Cardiac muscle cell (in vitro differentiated cells and primary cell): ENCODE measurements at places on chromosomes 2 and 18.
A peak's percentile ranks its signal among the peaks of the same experiment; 100 is the strongest.

DNA sequence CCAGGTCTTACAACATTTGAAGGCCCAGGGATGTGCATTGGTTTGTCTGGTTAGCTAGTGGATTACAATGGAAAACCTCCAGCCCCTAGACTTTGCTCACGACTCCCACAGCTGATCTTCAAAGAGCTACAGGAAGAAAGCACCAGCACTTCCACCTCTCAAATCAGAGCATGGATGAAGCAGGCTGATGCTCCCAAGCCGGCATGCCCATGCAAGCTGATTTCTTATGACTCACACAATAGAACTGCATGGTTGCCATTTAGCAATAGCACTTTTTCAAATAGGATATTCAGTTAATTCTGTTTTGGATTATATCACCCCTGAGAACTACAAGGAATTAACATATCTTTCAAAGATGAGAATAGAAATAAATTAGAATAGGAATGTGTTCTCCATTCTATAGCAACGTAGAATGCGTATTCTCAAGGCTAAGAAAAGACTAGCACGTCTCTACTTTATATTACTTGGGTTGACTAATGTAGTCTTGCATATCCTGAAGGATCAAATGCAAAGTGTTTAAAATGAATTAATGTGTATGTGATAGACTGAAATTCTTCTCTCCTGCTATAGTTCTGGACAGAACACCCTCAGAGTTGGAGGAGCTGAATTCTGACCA is 292.4 kb downstream of the TRIB2 start:
- DNase-seq = no peak

DNA sequence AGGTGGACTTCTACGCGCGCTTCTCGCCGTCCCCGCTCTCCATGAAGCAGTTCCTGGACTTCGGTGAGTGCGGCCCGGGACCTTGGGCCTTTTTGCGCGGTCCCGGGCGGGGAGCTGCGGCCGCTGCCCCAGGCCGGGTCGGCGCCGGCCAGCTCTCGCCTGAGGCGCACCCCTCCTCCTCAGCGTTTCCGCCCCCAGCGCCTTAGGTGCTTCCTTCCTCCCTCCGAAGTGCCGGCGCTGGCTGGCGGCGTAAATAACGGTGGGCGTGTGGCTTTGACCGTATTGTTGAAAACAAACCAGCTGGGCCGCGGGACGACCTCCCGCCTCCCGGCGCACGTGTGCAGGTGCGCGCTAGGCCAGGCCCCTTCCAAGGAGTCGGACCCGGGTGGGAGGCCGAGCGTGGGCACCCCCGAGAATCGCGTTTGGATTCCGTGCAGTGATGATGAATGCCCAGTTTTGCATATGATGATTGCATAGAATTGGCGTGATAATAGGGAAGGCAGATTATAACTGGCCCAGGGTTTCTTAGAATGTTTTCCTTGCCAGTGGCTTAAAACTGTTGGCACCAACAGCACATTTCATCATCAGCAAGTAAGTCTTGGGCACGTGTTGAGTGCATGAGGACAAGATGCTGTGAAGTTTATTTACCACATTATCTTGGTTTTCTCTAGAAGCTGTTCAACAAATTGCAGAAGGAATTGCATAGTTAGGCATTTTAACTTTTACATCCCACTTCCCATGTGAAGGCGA is 569 bp downstream of the PDK1 start:
- peak; percentile 66 for DNase-seq

- DNase-seq = no peak
Observed at GRCh38 chr2:127618551-127619202, 27.3 kb upstream of the GPR17 start.

DNA sequence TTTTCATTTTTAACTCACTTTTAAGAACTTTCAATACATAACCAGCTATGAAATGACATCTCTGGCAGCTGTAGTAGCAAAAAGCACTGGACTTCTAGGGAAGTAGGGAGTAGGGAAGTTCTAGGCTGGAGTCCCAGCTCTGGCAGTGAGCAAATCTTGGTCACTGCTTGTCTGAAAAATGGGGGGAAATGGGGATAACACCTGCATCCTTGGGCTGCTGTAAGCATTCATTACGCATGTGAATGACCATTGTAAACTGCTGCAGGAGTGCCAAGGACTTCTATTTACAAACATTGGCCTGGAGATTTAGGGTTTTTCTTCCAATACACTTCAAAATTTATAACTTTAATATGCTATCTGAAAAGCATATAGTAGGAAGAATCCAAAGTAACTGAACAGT is 972 bp upstream of the MPP4 start:
- no peak for DNase-seq

- no peak for DNase-seq
Observed at GRCh38 chr2:650343-651310, 26.6 kb downstream of the TMEM18 start.

GRCh38 chr2:187117483-187117882 is 268.5 kb upstream of the ZSWIM2 start:
- DNase-seq = no peak

DNA sequence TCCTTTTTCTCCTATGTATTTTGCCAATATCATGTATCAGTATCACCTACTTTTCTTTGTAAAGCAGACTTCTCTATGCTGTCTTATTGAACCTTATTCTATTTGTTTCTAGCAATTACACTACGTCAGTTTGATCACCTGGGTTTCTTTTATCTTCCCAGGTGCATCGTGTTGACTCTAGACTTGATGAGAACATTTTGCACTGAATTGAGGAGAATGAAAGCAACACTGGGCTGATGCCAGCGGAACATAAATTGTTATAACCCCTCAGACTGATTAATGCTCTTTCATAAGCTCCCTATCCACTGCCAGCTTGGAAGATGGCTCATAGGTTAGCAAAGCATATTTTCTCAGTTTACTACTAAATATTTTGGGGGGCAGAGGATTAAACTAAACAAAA is 140.6 kb downstream of the EPHA4 start:
- DNase-seq = no peak

- no peak for DNase-seq
Observed at GRCh38 chr18:41449612-41450011, 505.4 kb upstream of the PIK3C3 start.

- peak; percentile 62 for DNase-seq
Observed at GRCh38 chr2:106990297-106990696, 104.3 kb upstream of the ST6GAL2 start.

DNA sequence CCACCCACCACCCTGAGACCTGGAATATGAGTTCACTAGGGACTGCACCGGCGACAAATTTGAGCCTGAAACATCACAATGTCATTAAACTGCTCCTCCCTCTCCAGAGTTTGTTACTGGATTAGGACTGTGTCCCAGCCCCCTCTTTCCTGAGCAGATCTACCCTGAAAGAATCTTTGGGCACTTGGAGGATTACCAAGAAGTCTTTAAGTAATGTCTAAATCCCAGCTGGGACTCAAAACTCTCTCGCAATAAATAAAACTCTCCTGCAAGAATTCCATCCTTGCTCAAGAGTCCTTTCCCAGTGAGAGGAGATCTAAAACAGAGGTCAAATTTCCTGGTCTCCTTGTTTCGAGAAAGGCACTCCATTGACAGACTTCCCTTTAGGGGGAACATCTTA is 20.9 kb downstream of the GKN2 start:
- DNase-seq = peak; percentile 80

GRCh38 chr2:168890006-168890782 is at the start of gene SPC25:
TSS of gene SPC25 (minus strand) at chr2:168890430. CDS start at chr2:168889519, 911 bp downstream.
- DNase-seq = peak; percentile 94
